ENCODE measurements at places on chromosomes 12 and 14. TPM values are rescaled to one million over a fixed set of nuclear protein-coding genes. Genes with fewer than 3 reads are reported as not detected.

Gene RTN1
- total RNA-seq, result 0.43 TPM

- DNase-seq, result peak; percentile 69
Measured at GRCh38 chr12:14885718-14886221, at the start of gene MGP. MGP (minus strand) TSS chr12:14885854; CDS start chr12:14885791, 63 bp downstream.

Gene CCDC177
- total RNA-seq, result not detected

GRCh38 chr14:22737052-22737451, 29.4 kb upstream of the OXA1L start:
- DNase-seq, result no peak

All from fibroblast of villous mesenchyme (primary cell).